Foreskin keratinocyte (primary cell): ENCODE measurements at places on chromosomes 5 and 9. TPM values are rescaled to one million over a fixed set of nuclear protein-coding genes. Genes with fewer than 3 reads are reported as not detected.

GRCh38 chr9:2727374-2727773, 10.1 kb downstream of the KCNV2 start:
- DNase-seq: no peak

DNA sequence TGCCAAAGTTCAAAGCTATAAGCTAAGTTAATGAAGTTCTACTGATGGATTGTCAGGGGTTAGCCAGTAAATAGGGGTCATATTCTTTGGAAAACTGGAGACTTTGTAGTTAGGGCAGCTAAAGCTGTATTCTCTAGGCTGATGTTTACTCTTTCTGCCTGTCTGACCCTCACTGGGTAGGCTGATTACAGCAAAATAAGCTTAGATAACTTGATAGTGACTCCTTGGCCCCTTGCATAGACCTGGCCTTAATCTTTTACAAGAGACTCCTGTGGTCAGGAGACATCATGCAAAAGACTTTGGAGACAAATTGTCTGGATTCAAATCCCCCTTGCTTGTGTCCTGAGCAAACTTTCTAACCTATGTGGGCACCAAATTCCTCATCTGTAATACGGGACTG, 314.4 kb upstream of the MSX2 start:
- DNase-seq: no peak

- peak; percentile 98 for DNase-seq
Measured at GRCh38 chr5:66850354-66851075, 254.3 kb downstream of the MAST4 start.

- DNase-seq: no peak
Measured at GRCh38 chr5:44568519-44568918, 179.3 kb upstream of the FGF10 start.

DNA sequence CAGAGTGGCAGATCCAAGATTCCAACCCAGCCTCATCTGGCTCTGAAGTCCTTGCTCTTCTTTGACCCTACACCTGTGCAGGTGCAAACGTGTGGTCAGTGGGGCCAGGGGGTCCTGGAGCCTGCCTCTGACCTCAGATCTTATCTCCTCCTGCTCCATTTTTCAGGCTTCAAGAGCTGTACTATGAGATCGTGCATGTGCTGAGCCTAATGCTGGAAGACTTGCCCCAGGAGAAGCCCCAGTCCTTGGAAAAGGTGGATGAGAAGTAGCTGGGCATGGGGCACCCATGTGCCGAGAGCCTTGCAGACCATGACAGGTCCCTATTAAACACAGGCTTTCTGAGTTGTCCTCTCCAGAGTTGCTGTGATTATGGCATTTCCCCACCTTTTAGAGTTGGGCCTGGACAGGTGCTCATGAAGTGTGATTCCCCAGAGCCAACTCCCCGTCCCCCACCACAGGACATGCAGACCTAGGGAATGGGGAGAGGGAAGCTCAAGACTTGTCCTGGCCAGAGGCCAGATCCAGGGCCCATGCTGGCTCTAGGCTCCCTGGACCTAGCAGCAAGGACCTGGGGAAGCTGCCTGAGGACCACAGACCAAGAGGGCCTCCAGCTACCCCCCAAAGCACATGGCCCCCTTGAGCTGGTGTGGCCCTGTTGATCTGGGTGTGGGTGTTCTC, 22.5 kb downstream of the PITX1 start:
- no peak for DNase-seq

DNA sequence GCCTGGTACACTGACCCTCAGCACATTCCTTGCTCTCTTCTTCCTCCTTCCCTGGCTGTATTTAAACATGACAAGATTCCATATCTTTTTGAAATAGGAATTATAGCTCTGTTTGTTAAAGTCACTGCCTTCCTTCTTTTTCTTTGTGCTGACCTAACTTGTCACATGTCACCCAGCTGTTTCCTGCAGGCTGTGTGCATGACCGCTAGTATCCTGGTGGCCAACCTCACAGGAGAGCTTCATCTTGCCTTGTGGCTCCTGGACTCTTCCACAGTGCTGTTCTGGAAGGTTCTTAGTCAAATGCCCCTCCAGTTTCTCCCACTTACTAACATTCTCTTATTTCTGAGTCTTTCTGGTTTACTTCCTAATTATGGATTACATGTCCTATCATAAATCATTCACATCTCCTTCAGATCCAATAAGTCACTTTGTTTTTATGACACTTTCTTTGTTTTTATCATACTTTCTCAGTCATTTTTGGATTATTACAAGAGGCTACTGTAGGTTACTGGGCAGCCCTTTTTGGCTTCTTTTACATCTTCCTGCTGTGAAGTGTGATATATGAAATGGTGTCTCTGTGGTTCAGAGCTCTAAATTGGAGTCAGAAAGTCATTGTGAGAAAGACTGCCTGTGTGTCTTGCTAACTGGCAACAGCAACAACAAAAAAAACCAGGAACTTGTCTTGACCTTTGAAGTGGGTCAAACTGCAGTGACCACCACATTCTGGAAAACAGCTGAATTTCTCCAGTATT, 463.6 kb upstream of the DAP start:
- DNase-seq: no peak

- no peak for DNase-seq
Measured at GRCh38 chr5:171978016-171978415, 28.4 kb downstream of the FBXW11 start.

GRCh38 chr5:58108511-58108910, 351.4 kb downstream of the PLK2 start:
- no peak for DNase-seq

- DNase-seq: peak; percentile 54
Measured at GRCh38 chr5:134738963-134739661, 764 bp downstream of the CAMLG start.

DNA sequence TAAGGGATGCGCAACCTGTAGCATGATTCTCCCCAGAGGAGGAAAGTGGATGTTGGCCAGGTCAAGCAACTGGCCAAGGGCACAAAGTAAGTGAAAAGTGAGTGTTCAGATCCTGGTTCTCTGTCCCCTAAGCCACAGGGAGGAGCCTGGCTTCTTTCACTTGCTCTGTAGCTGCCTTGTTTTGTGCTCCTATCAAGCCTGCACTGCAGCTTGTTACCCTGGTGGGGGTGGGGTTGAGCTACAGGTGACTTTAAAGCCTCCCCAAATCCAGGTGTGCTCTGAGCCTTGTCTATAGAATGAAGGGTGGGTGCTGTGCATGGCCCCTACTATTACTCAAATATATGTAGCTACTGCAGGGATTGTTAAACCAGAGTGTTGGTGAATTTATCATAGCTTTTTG, 32.9 kb downstream of the RALGPS1 start:
- no peak for DNase-seq

GRCh38 chr9:92763721-92764380, 782 bp downstream of the BICD2 start:
- no peak for DNase-seq

DNA sequence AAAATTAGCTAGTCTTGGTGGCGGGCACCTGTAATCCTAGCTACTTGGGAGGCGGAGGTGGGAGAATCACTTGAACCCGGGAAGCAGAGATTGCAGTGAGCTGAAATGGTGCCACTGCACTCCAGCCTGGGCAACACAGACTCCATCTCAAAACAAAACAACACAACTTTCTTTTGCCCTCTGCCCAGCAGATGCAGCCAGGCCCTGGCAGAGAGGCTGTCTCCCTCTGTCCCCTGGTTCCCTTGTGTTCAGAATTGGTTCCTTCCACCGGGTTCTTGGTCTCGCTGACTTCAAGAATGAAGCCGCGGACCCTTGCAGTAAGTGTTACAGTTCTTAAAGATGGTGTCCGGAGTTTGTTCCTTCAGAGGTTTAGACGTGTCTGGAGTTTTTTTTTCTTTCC, 30.2 kb upstream of the CEP72 start:
- no peak for DNase-seq

- no peak for DNase-seq
Measured at GRCh38 chr9:110509792-110510191, 69.7 kb downstream of the SVEP1 start.

DNA sequence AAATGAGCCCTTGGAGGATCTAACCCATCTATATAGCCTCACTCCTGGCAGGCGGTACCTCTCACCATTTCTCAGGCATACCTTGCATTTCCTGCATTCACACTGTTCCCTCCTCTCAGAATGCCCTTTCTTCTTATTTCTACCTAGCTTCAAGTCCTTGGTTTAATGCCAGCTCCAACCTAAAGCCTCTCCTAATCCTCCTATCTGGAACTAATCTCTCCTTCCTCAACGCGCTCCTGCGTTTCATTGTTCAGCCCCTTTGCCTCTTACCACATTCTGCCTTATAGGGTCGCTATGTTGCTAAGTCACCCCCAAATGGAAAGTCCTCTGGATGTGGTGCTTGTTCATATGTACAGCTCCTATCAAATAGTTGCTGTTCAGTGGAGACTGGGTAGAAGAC, 288.5 kb upstream of the TUT7 start:
- no peak for DNase-seq

DNA sequence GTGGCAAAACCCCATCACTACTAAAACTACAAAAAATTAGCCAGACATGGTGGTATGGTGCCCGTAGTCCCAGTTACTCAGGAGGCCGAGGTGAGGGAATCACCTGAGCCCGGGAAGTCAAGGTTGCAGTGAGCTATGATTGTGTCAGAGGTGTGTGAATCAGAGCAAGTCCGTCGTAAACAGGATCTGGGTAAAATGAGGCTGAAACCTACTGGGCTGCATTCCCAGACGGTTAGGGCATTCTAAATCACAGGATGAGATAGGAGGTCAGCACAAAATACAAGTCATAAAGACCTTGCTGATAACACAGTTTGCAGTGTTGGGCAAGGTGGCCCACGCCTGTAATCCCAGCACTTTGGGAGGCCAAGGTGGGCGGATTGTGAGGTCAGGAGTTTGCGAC, 1.9 kb upstream of the CLTB start:
- DNase-seq: peak; percentile 98

DNA sequence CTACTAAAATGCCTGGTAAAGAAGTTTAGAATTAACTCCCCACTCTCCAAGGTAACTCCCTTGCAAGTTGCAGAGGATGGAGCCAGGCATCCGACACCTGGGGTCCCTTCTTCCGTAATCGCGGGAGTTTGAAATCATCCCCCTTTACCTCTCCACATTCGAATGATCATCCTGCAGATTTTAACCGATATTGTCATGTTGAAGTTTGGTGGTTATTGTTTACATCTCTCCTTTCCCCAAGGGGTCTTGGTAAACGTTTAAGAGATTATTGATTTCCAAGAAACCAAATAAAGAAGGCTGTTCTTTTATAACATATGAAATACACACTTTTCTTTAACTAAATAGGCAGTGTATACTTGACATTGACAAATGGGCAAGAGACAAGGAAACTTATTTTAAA, 26.7 kb downstream of the NR2F1 start:
- DNase-seq: no peak

DNA sequence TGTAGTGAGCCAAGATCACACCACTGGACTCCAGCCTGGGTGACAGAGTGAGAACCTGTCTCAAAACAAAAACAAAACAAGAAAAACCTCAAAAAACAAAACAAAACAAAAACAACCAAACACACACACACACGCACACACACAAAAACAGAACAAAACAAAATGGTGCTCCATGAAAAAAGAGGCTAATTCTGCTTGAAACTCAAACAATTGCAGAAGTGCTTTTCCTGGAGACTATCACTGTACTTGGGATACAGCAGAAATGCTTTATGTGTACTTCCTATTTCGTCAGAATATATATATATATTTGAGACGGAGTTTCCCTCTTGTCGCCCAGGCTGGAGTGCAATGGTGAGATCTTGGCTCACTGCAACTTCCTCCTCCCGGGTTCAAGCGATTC, 49.9 kb upstream of the HSPA9 start:
- DNase-seq: no peak

DNA sequence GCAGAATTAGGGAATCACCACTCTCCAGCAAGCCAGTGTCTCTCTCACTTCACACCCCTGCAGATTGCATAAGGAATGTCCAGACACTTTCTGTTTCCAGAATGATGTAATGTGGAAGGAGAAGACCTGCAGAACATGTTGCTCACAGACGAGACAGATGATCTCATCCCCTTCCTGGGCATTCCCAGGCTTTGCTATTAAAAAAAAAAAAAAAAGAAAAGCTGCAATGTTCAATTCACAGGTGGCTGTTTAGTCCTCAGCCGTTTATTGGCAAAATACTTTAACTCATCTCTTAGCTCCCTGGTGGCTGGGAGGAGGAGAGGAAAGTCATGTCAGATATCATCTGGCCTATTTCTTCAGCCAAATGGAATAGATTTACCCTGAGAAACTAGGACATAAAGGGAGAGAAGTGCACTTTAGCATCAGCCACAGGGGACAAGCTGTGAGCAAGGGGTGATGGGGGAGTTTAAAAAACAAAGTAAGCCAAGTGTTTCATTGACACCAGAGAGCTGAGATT, 95.9 kb upstream of the TNC start:
- peak; percentile 97 for DNase-seq

GRCh38 chr9:100498592-100498991, 25.6 kb downstream of the TMEFF1 start:
- DNase-seq: peak; percentile 28

DNA sequence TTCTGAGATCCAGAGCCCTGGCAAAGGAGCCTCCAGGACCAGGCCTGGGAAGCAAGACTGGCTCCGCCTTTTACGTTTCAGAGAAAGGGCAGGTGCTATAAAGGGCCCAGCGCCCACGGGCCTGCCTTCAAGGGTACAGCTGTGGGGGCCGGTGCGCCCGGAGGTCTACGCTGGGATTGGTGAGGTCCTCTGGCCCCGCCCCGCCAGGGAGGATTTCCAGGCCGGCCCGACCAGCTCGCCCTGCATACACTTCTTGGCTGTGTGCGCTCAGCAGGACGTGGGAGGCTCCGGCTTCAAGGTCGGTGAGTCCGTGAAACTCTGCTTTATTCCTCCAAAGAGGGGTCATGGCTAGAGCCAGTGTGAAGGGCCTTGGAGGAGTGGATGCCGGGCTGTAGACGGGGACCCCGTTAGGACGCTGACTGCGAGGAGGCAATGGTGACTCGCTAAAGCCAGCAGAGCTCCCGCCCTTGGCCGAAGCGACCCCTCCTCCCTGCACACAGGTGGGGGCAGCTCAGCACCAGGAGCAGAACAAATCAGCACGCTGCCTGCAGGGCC, at the start of gene CKMT2:
CKMT2 (plus strand) TSS at position 243 of the 555 bp plus-strand sequence. CDS start 17,811 bp downstream, outside the sequence.
- DNase-seq: no peak

- no peak for DNase-seq
Measured at GRCh38 chr9:89066835-89067234, 75.6 kb downstream of the S1PR3 start.

GRCh38 chr9:7665874-7666273, 133.7 kb downstream of the DMAC1 start:
- no peak for DNase-seq

- no peak for DNase-seq
Measured at GRCh38 chr5:32003981-32004380, 170.1 kb downstream of the GOLPH3 start.

- DNase-seq: no peak
Measured at GRCh38 chr9:124797343-124798103, 20.6 kb downstream of the OLFML2A start.

- no peak for DNase-seq
Measured at GRCh38 chr9:98356326-98356725, 100.9 kb upstream of the TBC1D2 start.

GRCh38 chr5:98656125-98656795, 117.2 kb upstream of the RGMB start:
- DNase-seq: no peak

The DMRT3 gene
- not detected in 2 replicates for polyA plus RNA-seq

The OBP2B gene
- not detected in 2 replicates for polyA plus RNA-seq

The SPATA6L gene
- polyA plus RNA-seq: 0.18 TPM in 2 replicates

The IRGM gene
- not detected in 2 replicates for polyA plus RNA-seq

The PCDHB3 gene
- polyA plus RNA-seq: 0.02 TPM in 1 of 2 replicates, not detected in the other

The FANCG gene
- polyA plus RNA-seq: 41.4 and 52.8 TPM in 2 replicates

The DDX4 gene
- polyA plus RNA-seq: not detected in 2 replicates

The BTNL8 gene
- polyA plus RNA-seq: not detected in 2 replicates

The SSBP2 gene
- polyA plus RNA-seq: 6.3 and 6.5 TPM in 2 replicates

The SAPCD2 gene
- 3.3 and 3.6 TPM in 2 replicates for polyA plus RNA-seq

The RBM22 gene
- polyA plus RNA-seq: 29.0 and 33.9 TPM in 2 replicates

The SPINK13 gene
- polyA plus RNA-seq: not detected in 2 replicates

The OR5C1 gene
- polyA plus RNA-seq: not detected in 2 replicates

The SERINC5 gene
- 2.9 and 3.9 TPM in 2 replicates for polyA plus RNA-seq

The CLIC3 gene
- polyA plus RNA-seq: 1.3 and 2.6 TPM in 2 replicates
